CD4-positive, CD25-positive, alpha-beta regulatory T cell (primary cell): ENCODE measurements at places on chromosomes 3 and 15. TPM values are rescaled to one million over a fixed set of nuclear protein-coding genes. Genes with fewer than 3 reads are reported as not detected.
A peak's percentile ranks its signal among the peaks of the same experiment; 100 is the strongest.

GRCh38 chr3:152944671-152945070 lies 109.7 kb downstream of the P2RY1 start:
- no peak for DNase-seq

GRCh38 chr15:85748176-85748575 lies 46.5 kb downstream of the KLHL25 start:
- no peak for DNase-seq

- peak; percentile 80 for DNase-seq
Measured at GRCh38 chr3:72274493-72275330, 489.8 kb upstream of the PROK2 start.

- DNase-seq: no peak
Measured at GRCh38 chr3:156536524-156537316, 18.2 kb downstream of the SSR3 start.

GRCh38 chr3:167626490-167626889 lies 27.3 kb downstream of the WDR49 start:
- DNase-seq: no peak

GRCh38 chr3:150439657-150440056 lies 31.6 kb downstream of the TSC22D2 start:
- DNase-seq: no peak

- DNase-seq: no peak
Measured at GRCh38 chr3:140019946-140020345, 85.0 kb downstream of the CLSTN2 start.

DNA sequence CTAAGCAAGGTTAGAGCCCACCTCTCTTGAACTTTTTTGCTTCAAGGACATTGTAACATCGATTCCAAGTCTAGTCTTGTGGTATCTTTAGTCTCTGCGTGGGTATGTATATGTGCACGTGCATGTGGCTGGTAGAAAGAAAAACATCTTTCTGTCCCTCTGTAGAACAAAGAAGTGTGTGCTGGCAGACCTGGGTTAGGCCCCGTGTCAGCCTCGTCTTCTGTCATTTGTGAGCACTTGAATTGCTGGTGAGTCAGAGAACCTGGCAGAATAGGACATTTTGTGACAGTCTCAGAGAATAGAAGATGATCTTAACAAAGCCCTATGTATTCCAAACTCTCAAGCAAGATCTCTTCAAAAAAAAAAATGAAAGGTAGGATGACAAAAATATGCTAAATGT lies 102.2 kb upstream of the ATP10A start:
- DNase-seq: no peak

GRCh38 chr3:118782755-118783202 lies 251.9 kb downstream of the IGSF11 start:
- DNase-seq: no peak

GRCh38 chr3:31896648-31897433 lies 84.2 kb downstream of the OSBPL10 start:
- no peak for DNase-seq

GRCh38 chr3:64625381-64625780 lies 62.4 kb downstream of the ADAMTS9 start:
- no peak for DNase-seq

GRCh38 chr3:50118237-50118636 lies 29.5 kb downstream of the RBM5 start:
- DNase-seq: no peak

- no peak for DNase-seq
Measured at GRCh38 chr3:153463895-153464294, 301.9 kb downstream of the RAP2B start.

DNA sequence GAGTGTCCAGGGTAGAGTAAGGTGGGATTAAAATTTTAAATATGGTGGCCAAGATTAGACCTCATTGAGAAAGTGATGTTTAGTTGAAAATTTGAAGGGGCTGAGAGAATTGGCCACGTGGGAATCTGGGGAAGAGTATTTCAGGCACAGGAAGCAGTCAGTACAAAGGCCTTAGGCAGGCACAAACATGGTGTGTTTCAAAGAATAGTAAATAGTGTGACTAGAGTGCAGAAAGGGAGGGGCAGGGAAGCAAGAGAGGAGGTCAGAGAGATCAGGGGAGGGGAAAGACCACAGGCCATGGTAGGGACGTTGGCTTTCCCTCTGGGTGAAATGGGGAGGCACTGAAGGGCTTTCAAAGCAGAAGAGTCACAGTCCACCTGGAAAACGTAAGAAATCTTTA lies 36.6 kb upstream of the POMGNT2 start:
- DNase-seq: no peak

DNA sequence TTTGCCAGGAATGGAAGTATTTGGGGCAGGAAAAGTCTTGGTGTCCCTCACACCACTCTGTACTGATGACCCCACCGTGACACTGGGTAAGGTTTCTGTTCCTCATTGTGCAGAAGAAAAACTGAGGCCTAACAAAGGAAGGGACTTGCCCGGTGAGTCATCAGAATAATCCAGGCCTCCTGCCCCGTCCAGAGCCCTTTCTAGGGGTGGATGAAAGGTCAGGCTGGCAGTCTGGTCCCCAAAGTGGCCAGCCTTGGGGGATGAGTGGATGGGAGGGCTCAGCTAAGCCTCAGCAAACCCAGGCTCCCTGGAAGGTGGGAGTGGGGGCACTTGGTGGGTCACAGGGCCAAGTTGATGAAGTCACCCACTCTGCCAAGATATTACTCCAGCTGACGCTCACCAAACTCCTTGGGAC lies 2.3 kb upstream of the DNAH1 start:
- DNase-seq: no peak

GRCh38 chr3:123083383-123084124 lies 16.7 kb downstream of the PDIA5 start:
- DNase-seq: no peak

GRCh38 chr3:98232489-98232888 lies 31.6 kb upstream of the OR5H6 start:
- no peak for DNase-seq

DNA sequence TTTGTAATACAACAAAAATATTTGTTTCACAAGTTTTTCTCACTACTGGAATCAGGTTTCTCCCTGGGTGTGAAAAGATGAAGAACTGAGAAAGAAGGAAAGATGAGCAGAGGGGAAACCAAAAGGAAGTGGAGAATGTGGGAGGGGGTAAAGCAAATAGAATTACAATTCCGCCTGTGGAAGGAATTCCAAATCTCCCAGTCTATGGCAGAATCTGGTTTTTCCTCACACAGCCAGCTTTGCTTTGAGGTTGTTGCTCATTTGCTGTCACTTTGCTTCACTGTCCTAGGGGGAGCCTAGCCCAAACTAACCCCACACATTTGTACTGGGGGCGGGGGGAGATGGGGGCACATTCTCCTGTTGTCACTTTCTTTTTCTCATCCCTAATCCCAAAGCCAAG lies 43.9 kb downstream of the RPL22L1 start:
- no peak for DNase-seq

- DNase-seq: no peak
Measured at GRCh38 chr3:138351916-138352550, 3.7 kb downstream of the MRAS start.

- no peak for DNase-seq
Measured at GRCh38 chr3:74265069-74265468, 349.4 kb downstream of the CNTN3 start.

- DNase-seq: no peak
Measured at GRCh38 chr15:74229686-74230085, 6.4 kb upstream of the CCDC33 start.

DNA sequence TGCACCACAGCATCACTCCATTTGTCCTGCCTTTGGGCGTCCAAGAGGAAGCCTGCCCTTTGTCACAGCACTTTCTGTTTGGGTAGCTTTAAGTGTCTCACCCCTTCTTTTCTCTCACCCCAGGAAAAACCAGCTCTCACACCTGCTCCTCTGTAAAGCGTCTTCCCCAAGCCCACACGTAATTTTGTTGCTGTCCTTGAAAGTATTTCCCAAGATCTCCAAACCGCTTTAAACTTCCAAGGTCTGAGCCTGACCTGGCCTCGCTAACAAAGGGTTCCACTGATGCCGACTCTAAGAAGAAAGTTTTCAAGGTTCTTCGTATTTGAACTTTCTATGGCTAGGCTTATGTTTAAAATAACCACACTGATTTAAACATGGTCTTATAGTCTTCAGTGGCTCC lies 5.3 kb downstream of the ABHD2 start:
- no peak for DNase-seq

The LRRC2 gene
- 2.7 TPM for polyA plus RNA-seq

The TCTA gene
- polyA plus RNA-seq: 34.6 TPM

The LCMT2 gene
- 4.0 TPM for polyA plus RNA-seq

The WDR49 gene
- polyA plus RNA-seq: not detected

The DLG1 gene
- polyA plus RNA-seq: 28.7 TPM

The PLA2G4F gene
- not detected for polyA plus RNA-seq

The ZDHHC23 gene
- polyA plus RNA-seq: 0.52 TPM

The GOLGA8N gene
- polyA plus RNA-seq: 0.06 TPM

The NMNAT3 gene
- polyA plus RNA-seq: 2.1 TPM

The GHSR gene
- polyA plus RNA-seq: not detected

The WNT5A gene
- not detected for polyA plus RNA-seq

The NRROS gene
- polyA plus RNA-seq: 2.5 TPM

The CHRFAM7A gene
- 3.4 TPM for polyA plus RNA-seq

The PFN2 gene
- 4.1 TPM for polyA plus RNA-seq

The RARRES1 gene
- polyA plus RNA-seq: not detected
